ENCODE measurements at places on chromosomes 2 and 18.
A peak's percentile ranks its signal among the peaks of the same experiment; 100 is the strongest.

GRCh38 chr18:36934884-36935283, 106.0 kb downstream of the KIAA1328 start:
- DNase-seq, result no peak

DNA sequence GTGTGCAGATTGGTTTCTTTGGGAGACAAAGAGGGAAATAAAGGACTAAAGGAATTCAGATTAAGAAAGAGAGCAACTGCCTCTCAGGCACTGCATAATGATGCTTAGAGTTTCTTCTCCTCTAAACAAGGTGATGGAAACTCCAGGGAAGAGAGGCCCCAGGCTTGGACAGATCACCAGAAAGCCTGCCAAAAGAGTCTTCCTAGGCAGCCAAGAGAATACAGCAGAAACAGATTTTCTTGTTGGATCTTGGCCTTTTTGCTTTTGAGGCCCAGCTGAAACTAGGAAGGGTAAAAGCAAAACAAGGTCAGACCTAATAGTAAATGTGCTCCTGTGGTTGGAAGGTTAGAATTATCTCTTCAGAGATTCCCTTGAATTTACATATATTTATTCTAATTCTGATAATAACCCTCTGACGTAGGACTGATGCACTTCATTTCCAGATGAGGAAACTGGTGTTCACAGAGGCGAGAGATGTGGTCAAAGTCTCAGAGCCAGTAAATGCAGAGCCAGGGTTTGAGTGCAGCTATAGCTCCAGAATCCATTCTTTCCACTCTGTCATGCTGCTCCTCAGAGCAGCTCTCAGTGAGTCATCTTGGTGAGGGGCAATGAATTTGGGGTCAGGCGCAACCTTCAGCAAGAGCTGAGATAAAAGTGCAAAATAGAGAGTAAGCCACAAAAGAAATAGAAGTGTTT, 142.3 kb upstream of the FBXO11 start:
- DNase-seq, result no peak

- DNase-seq, result no peak
Observed at GRCh38 chr2:120844070-120844738, 108.5 kb downstream of the GLI2 start.

GRCh38 chr2:71471276-71471675, 17.9 kb downstream of the DYSF start:
- no peak for DNase-seq

DNA sequence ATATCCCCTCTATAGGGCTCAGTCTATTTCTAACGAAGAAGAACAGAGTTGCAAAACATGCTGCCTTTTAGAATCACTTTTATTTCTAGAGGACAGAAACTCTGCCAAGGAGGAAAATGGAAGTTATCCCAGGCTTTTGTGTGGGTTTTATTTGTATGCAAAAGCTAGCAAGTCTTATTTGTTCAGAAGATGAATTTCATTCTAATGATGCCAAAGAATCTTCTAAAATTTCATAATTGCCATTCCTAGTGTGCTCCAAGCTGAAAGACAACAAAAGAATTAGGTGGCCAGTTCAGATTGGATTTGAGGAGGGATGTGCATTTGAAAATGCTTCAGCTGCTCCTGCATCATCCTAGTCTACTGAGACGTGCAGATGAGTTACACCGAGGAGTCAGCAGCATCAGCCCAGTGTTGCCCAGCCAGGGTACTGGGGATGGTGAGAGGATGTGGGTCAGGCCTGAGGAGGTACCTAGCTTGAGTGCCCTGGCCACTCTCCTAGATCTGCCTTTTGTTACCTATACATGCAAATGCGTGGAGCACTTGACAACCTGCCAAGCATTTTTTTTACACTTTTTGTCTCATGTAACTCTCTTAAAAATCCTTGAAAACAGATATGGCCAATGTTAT, 80.1 kb downstream of the KCNS3 start:
- no peak for DNase-seq

DNA sequence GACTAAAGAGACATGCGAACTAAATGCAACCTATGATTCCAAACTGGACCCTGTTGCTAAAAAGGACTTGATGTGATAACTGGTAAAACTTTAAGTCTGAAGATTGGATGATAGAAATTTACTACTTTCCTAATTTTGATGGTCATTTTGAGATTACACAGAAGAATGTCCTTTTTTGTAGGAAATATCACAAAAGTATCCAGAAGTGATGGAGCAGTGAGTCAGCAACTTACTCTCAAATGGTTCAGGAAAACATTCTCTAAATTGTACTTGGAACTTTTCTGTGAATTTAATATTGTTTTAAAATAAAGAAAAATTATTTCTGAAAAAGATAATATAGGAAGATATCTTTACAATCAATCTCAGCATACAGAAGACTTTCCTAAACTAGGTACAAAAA, 19.9 kb downstream of the MBOAT2 start:
- DNase-seq, result no peak

- DNase-seq, result peak; percentile 26
Observed at GRCh38 chr2:1687254-1687653, 57.1 kb downstream of the PXDN start.

DNA sequence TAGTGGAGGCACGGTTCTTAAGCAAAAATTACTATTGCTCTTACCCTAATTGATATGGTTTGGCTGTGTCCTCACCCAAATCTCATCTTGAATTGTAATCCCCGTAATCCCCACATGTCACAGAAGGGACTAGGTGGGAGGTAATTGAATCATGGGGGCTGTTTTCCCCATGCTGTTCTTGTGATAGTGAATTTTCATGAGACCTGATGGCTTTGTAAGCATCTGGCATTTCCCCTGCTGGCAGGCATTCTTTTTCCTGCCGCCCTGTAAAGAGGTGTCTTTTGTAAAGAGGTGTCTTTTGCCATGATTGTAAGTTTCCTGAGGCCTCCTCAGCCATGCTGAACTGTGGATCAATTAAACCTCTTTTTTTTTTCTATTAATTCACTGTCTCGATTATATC, 1691.8 kb upstream of the SLC39A10 start:
- no peak for DNase-seq

DNA sequence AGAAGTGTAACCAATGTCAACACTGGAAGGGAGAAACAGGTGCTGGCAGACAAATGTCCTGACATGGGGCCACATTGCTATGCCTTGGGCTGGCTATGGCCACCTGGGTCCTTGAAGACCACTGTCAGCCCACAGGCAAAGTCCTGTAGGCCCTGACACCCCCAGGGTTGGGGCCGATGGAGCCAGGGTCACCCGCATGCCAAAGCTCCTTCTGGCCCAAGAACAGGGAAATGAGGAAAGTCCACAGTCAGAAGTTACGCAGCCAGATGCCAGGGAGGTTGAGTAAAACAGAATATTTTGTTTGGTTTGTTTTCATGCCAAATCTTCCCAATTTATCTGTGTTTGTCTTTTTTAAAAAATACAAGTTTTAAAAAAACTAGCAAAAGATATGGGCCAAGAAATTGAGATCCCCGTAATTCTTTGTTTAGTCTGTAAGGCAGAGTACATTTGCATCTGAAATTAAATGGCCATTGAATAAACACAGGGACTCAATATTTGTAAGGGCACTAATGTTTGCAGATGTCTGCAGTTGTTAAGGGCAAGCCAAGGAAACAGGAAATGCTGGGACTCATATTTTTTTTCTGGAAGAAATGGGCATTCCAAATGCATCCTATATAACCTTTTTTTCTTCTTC, 186.4 kb downstream of the FAM210A start:
- no peak for DNase-seq

GRCh38 chr18:76463358-76463757, 31.7 kb downstream of the ZNF516 start:
- DNase-seq, result no peak

GRCh38 chr2:20153131-20153851, 71.6 kb downstream of the SDC1 start:
- no peak for DNase-seq

GRCh38 chr18:76835380-76835779, 13.0 kb downstream of the ZNF236 start:
- no peak for DNase-seq

DNA sequence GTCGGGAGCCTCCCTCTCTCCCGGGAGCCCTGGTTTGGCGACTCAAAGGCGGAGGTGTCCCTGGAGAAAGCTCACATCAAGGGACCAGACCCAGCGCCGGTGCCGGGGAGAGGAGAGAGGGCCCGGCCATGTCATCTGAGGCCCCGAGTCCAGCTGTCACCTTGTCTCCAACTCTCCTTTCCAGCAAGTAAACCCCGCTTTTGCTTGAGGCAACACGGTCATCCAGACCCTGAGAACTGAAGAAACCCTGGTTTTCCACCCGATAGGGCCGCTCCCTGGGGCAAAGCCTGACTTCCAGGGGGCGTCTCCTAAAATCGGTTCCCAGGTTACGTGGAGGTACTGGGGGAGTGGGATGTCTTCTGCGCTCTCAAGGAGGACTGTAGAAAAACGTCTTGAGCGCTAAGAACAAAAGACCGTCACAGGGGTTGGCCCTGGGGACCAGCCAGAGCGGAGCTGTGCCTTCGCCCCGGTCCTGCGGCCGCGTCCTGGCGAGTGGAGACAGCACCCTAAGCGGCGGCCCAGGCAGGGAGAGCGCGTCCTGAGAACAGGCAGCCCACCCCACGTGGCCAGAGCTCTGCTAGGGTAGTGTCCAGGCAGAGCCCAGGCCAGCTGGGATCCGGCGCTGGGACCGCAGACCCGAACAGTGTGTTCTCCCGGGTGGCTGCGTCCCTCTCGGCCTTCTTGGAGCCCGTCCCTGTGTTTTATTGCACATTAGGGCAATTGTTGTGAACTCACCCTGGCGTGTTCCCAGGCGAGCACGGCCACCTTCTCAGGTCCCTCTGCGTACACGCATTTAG, 55.7 kb downstream of the TMEM18 start:
- DNase-seq, result no peak

DNA sequence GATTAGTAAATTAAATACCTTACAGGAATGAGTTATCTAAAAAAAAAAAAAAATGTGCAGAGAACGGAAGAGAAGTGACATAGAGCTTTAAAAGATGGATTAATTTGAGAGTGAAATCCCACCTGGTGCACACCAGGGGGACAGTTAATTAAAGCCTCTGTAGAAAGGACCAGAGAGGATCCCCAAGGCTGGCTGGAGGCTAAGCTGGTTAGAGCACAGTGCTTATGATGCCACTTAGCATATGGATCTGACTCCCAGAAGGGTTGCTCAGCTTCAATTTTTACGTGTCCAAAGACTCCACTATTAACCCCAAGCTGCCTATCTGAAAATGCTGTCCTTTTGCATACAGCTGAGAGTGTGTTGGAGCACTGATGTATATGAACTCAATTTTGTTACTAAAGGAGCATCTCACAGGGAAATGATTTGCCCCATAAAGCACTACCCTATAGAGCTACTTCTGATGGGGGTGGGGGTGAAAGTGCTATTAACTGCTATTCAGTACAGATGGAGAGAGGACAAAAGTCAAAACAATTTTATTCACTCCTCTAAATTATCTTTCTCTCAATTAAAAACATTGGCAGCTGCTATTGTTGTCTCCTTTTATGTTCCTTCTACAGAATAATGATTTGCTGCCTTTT, 15.2 kb upstream of the SLC8A1 start:
- DNase-seq, result no peak

GRCh38 chr2:237742614-237743013, 56.0 kb upstream of the RBM44 start:
- no peak for DNase-seq

DNA sequence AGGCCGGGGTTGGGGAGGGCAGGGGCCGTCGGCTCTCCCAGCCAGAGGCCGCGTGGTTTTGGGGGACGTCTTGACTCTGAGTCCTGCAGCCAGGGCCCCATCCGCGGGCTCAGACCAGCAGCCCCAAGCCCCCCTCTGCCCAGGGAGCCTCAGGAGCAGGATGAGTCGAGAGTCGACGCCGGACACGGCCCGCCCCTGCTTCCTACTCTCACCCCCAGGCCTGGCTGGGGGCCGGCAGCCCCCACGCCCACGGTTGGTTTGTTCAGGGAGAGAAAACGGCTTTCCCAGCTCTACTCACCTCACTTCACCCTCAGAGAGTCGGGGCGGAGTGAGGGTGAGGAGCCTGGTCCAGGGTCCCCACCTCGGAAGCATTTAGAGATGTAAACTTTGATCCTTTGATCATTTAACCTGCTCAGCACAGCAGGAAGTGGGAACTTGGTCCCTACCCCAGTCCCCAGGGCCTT, 6.9 kb downstream of the SNORC start:
- no peak for DNase-seq

DNA sequence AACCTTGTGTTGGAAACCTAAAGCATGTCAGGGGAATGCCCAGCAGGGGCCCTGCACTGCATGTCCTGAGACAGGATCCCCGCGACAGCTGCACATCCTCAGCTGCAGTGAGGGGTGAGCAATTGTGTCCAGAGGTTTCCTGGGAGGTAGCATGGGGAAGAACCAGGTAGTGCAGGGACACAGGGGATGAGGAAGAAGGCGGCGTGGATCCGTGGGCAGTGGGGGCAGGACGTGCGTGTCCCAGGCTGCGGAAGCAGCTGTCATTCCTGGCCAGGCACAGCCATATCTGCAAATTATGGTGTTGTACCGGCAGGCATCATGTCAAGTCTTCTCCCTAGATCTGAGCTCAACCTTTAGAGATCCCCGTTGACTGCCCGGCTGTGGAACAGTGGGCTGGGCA, 238.2 kb upstream of the MYT1L start:
- DNase-seq, result no peak

DNA sequence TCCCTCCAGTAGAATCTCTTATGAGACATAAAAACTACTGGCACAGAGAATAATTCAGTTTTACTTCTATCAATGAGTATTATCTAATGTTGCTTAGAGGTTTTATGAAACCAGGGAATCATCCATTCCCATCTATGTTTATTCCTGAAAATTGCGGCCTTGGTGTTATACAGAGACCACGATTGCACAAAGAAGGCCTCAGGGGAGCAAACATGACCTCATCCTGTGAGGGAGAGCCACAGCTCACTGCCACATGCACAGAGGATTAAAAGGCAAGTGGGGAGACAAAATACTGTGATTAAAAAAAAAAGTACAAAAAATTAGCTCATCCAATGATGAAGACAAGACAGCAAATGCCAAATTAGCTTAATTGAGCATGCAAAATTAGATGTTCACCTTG, 111.8 kb upstream of the SLC35G4 start:
- DNase-seq, result no peak

DNA sequence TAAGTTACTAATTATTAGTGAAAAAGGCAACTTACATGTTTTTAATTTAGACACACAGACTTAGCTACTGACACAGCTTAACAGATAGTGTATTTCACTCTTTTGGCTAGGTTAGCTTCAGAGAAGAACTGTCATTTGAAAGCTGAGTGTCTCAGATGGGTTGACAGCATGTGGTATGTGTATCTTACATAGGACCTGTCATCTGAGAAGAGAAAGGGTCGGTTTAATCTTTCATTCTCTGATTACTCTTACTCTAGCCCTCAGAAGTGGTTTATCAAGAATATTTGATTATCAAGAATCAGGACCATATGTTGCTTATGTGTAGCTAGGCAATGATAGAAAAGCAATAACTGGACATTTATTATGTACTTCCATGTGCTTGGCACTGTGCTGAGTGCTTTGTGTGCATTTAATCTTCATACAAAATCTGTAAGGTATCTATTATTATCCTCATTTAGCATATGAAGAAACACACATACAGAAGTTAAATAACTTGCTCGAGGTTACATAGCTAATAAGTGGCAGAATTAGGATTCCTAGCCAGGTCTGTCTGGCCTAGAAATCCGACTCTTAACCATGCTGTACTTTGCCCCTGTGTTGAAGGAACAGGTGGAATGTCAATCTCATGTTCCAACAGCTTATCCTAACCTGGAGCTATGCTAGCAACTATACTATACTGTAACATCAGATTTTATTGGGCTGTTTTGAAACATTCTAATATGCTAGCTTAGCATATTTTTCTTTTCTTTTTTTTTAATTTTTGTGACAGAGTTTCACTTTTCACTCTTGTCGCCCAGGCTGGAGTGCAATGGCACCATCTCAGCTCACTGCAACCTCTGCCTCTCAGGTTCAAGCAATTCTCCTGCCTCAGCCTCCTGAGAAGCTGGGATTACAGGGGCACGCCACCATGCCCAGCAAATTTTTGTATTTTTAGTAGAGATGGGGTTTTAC, 28.4 kb downstream of the CFLAR start:
- DNase-seq, result no peak

Measured in DMS79 treated with DMSO at 0.1 percent for 48 hours (cell line).